ENCODE measurements at places on chromosomes 4 and X.

- DNase-seq = no peak
These were observed 26.4 kb upstream of the LRCH2 start for GRCh38 chrX:115260330-115260729.

- DNase-seq = peak; percentile 50
These were observed 16.8 kb upstream of the NAT8L start for GRCh38 chr4:2042204-2042946.

DNA sequence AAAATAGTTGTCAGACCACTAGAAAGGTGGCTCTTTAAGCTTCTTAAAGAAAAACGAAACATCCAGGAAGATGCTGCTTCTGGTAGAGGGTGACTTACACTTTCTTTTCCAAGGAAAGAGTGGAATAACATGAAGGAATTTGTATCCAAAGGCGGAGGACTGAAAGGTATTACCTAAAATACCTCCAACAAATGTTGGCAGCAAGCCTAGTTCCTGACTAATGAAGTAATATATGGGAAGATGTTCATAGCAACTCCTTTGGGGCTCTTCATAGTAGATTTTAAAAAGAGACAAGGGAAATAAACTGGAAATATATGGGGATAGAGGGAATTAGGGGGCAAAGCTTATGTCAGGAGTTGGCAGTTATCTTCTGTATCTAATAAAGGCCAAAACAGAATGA lies 116.2 kb downstream of the AASDH start:
- DNase-seq = no peak

DNA sequence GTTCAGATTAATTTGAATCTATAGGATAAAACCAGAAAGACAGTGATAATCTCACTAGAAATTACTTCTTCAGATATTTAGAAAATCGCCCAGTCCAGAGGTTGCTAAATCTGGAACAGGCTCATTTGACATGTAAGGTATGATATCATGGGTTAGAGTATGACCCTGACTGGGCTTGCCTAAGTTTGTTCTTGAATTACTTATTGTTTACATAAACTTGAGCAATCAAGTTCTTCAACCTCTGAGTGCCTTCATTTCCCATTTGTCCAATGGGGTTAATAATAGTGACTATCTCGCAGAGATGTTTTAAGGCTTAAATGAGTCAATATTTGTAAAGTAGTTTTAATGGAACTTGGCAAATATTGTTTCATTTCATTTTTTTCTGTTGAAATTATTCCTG lies 1947.6 kb upstream of the IGFBP7 start:
- no peak for DNase-seq

- no peak for DNase-seq
These were observed 144.8 kb downstream of the NWD2 start for GRCh38 chr4:37389366-37389765.

DNA sequence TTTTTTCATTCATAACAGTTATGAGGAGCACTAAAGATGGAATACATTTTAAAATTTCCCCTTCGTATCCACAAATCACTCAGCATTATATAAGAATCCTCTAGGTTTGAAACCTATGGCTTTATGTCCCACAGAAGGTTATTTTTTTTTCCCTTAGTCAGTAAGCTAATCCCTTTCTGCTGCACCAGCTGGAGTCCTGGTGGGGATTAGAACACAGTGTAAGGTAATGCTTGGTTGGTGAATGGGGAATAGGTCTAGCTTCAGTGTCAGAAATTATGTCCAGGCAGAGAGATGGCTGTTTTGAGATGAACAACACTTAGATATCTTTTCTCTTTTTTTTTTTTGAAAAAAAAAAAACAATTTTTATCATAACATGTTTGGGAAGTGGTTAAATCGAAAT lies 116.6 kb downstream of the RASGEF1B start:
- DNase-seq = no peak

DNA sequence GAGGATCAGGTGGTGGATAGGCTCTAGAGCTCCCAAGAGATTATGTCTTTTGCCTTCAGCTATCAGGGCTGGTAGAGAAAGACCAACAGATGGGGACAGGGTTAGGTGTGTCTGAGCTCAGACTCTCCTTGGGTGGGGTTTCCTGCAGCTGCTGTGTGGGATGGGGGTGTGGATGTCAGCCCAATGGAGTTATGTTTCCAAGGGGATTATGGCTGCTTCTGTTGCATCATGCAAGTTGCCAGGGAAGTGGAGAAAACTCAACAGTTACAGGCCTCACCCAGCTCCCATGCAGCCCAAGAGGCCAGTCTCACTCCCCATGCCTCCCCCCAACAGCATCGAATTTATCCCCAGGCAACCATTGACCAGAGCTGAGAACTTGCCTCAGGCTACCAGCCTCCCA lies 80.2 kb upstream of the CDX4 start:
- no peak for DNase-seq

DNA sequence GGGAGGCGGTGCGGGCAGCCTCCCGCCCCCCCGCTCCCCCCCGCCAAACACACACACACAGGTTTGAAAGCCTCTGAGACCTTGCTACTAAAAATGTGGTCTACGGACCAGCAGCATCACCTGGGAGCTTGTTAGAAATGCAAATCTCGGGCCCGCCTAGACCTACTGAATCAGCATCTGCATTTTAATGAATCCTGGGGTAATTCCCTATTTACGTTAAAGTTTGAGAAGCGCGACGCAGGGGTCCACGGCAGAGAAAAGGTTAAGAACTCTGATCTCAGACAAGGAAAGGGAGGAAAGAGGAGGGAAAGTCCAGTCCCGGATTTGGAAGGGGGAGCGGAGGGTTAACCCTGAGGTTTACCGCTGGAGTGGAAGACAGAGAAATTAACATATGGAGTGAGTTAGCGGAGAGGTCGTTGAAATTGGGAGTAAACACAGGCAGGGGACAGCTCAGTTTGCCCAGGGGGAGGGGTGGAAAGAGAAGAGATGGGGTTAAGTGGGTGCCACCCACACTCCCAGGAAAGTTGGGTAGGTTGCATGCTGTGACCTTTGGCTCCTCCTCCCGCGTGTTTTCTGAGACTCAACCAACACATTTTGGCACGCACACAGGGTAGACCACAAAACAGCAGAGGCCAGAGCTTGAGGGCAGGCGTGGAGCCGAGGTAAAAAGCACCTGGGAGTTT lies 483.6 kb downstream of the BCOR start:
- DNase-seq = peak; percentile 74

GRCh38 chr4:98185279-98185678 lies 42.0 kb upstream of the STPG2 start:
- no peak for DNase-seq

- no peak for DNase-seq
These were observed 80.8 kb downstream of the CCSER1 start for GRCh38 chr4:90207887-90208454.

GRCh38 chr4:168409089-168409801 lies 71.0 kb downstream of the DDX60L start:
- DNase-seq = no peak

- no peak for DNase-seq
These were observed 111.1 kb upstream of the ACSL4 start for GRCh38 chrX:109843963-109844751.

GRCh38 chr4:147644471-147644870 lies 27.3 kb downstream of the TMEM184C start:
- DNase-seq = no peak

- no peak for DNase-seq
These were observed 88.2 kb upstream of the STS start for GRCh38 chrX:7059214-7059838.

DNA sequence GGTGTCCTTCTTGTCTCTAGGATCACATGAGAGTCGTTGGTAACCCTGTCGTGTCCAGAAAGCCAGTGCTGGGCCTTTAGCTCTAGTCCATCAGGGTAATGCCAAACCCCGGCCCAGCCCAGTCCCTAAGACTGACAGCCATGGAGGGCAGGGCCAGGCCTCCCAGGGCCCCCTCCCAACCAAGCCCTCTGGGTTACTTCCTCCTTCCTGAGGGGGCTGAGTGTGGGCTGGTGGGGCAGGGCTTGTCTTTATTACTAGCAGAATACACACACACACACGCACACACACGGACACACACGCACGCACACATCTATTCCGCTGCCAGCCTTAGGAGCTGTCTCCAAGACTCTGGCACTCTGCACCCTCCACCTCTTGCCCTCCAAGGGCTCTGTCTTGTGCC lies 35.6 kb upstream of the CDKN2AIP start:
- DNase-seq = no peak

DNA sequence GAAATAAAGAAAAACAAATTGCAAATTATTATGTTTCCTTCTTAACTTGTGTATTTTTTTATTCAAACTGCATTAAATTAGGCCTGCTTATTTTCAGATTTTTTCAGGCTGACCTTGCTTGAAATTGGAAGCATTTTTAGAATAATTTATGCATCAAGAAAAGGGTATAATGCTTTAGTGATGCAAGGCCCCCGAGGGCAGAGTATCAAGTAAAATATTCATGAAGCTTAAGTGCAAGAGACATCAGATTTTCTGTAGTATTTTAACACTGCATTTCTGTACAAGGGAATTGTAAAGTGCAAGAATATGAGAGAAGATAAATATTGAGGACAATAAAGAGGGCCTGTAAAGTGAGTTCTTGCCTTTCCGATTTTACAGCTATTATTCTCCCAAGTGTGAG lies 485.8 kb upstream of the ATOH1 start:
- DNase-seq = no peak

- no peak for DNase-seq
These were observed 1293.1 kb downstream of the PCDH19 start for GRCh38 chrX:99117011-99117410.

GRCh38 chr4:25100021-25100555 lies 60.2 kb downstream of the SEPSECS start:
- no peak for DNase-seq

DNA sequence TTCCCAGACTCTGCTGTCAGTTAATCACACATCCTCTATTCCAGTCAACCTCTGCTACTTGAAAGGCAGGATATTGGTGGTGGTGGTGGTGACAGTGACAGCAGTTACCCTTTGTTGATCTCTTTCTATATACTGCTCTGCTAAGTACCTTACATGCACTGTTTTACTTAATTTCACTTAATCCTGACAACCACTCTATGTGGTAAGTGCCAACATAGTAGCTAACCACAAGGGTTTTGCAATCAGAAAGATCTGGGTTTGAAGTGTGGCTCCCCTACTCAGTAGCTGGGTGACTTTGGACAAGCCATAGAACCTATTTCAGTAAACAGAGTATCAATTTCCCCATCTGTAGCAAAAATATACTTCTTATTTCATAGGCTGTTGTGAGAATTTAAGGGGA lies 24.2 kb upstream of the F9 start:
- DNase-seq = no peak

- no peak for DNase-seq
These were observed 4.2 kb downstream of the TMSB4X start for GRCh38 chrX:12979026-12979607.

DNA sequence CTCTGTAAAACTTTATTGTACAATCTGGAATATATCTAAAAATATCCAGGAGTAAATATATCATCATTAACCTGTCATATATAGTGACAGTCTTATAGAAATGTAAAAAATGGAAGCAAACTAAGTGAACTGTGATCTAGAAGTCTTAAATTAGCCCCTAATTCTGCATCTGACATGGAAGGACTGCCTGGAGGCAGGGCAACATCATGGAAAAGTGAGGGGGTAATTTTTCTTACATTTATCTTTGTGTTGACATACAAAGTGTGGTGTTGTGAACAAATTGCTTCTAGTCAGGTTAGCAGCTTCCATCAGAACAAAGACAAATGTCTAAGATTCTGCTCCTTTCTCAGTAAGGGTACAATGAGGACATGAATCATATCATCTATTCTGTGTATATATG lies 186.3 kb downstream of the C4orf33 start:
- DNase-seq = no peak

DNA sequence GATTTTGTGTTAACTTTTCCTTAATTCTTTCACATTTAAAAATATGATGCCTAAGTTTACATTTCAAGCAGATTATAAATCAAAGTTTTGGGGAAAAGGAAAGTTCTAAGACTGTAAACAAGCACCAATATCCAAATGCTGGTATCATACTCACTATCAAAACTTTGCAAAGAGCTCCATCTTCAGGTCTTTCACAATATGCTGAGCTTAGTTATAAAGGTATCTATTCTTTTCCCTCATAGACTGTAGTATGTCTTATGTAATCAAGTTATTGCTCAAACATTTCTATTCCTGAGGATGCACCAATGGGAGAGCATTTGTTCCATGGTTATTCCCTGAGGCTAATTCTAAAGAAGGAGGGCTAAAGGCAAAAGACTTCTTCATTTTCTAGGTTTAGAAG lies 207.9 kb upstream of the FAM241A start:
- DNase-seq = no peak

DNA sequence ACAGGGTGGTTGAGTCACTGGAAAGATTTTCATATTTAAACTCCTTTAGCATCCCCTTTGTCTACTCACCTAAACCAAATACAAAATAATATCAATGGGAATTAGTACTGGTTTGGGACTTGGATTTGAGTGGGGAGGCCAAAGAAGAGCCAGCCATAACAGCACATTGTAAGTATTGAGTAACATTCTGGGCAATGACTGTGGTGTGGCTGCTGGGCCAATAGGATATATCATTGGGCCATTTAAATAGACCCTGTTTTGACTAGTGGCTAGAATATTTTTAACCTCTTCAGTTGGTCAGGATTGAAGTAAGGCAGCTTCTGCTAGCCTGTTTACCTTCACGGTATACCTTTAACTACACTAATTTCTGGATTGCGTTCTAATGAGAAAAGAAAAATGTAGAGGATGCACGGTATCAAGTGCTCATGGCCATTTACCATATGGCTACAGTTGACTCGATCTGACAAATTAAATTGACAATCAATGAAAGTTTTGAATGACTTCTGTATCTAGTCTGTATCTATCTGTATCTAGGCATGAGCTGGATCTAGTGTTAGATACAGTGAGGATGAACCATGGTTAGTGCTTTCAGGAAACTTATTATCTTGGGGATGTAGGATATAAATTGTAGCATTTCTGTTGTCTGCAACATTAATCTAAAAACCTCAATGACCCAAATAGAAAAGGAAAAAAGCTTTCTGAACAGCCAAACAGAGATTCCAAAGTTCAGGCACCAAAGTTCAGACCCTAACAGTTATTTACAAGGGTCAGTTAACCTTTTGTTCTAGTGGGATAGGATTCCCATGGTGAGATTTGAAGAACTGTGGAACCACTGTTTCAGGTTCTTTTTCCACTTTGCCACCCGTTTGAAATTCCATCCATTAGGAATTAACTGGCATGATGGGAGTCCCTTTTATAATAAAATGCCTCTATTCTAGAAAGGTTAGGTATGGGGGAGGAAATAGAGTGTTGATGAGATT lies 6.8 kb upstream of the ALB start:
- DNase-seq = no peak

DNA sequence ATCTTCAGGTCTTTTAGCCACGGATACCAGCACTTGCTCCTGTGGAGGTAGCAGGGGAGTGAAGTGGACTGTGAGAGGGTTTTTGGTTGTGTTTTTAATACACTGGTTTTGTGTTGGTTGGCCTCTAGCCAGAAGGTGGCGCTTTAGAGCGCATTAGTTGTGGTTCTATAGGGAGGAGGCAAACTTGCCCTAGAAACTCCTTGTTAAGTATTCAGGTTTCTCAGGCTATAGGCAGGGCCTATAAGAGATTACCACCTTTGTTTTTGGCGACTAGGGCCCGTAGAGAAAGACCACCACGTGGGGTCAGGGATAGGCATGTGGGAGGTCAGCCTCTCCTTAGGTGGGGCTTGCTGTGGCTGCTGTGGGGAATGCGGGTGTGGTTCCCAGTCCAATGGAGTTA lies 221.6 kb upstream of the SPANXN4 start:
- DNase-seq = no peak

GRCh38 chrX:129818123-129818522 lies 25.6 kb downstream of the ZDHHC9 start:
- no peak for DNase-seq

- peak; percentile 53 for DNase-seq
These were observed 445 bp downstream of the AP1S2 start for GRCh38 chrX:15854080-15854655.

GRCh38 chr4:175308236-175308635 lies 390.1 kb downstream of the ADAM29 start:
- no peak for DNase-seq

GRCh38 chrX:23656684-23657083 lies 10.6 kb upstream of the PRDX4 start:
- DNase-seq = no peak

Data from stimulated activated naive CD8-positive, alpha-beta T cell treated with anti-CD3 and anti-CD28 coated beads, Interleukin-15, Interleukin-2, amounts not matched to agents 100 U/mL and 50 U/mL, for 24 hours (primary cell).